ENCODE measurements at places on chromosomes 2 and 18. TPM values are rescaled to one million over a fixed set of nuclear protein-coding genes. Genes with fewer than 3 reads are reported as not detected.

TMEM163 gene
- not detected for total RNA-seq

WDFY1 gene
- 111 TPM for total RNA-seq

CDCA7 gene
- total RNA-seq, result 2.4 TPM

GPR35 gene
- total RNA-seq, result 0.26 TPM

CAPN14 gene
- total RNA-seq, result 35.1 TPM

LIPG gene
- 9.5 TPM for total RNA-seq

GCA gene
- total RNA-seq, result 8.7 TPM

ANKRD23 gene
- 0.79 TPM for total RNA-seq

GLI2 gene
- 0.26 TPM for total RNA-seq

NOSTRIN gene
- 0.64 TPM for total RNA-seq

CRYGD gene
- not detected for total RNA-seq

COMMD1 gene
- 30.5 TPM for total RNA-seq

SIX2 gene
- 4.2 TPM for total RNA-seq

TTC39C gene
- total RNA-seq, result 16.0 TPM

UGT1A4 gene
- 2.9 TPM for total RNA-seq

SGO2 gene
- 0.79 TPM for total RNA-seq

ANKRD53 gene
- total RNA-seq, result not detected

KCNK3 gene
- not detected for total RNA-seq

ONECUT2 gene
- under 0.01 TPM for total RNA-seq

PAX8 gene
- not detected for total RNA-seq

CABYR gene
- total RNA-seq, result 0.90 TPM

ELOA2 gene
- total RNA-seq, result not detected

CHST10 gene
- 2.6 TPM for total RNA-seq

GREB1L gene
- 0.90 TPM for total RNA-seq

LIMS4 gene
- total RNA-seq, result not detected

BBS5 gene
- 1.3 TPM for total RNA-seq

IL37 gene
- not detected for total RNA-seq

EMILIN2 gene
- 0.38 TPM for total RNA-seq

PCBP1 gene
- 17.1 TPM for total RNA-seq

CFAP53 gene
- total RNA-seq, result 0.26 TPM

All from bronchial epithelial cell (primary cell).